Naive B cell (primary cell): ENCODE measurements at places on chromosomes 16 and 17.

GRCh38 chr17:2862197-2862596 is 66.0 kb downstream of the RAP1GAP2 start:
- DNase-seq = no peak

- no peak for DNase-seq
Measured at GRCh38 chr17:65268832-65269231, 131.7 kb downstream of the RGS9 start.

DNA sequence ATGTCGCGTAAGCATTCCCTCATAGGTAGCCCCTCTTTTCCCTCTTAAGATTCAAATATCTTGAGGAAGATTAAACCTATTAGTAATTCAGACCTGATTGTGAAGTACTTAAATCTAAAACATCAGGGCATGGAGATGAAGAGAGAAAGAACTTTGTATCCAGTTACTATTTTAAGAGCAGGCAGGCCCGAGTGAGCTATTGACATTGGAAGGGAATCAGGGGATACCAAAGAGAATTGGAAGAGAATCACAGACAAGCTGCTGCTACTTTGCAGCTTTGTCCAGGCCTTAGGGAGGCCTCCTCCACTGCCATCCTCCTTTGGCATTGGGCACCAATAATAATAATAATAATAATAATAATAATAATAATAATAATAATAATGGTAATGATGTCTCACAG is 170.5 kb downstream of the MRTFB start:
- DNase-seq = no peak

GRCh38 chr17:42441371-42442195 is 17.1 kb upstream of the ATP6V0A1 start:
- no peak for DNase-seq

- DNase-seq = no peak
Measured at GRCh38 chr16:79436885-79437284, 163.7 kb downstream of the MAF start.

GRCh38 chr17:36001110-36001771 is at the start of gene CCL15:
TSS of gene CCL15 (minus strand) at chr17:36001553. CDS start at chr17:36001492, 61 bp downstream.
- DNase-seq = no peak

- no peak for DNase-seq
Measured at GRCh38 chr16:64540434-64540833, 581.4 kb downstream of the CDH11 start.

- no peak for DNase-seq
Measured at GRCh38 chr17:17590141-17590751, 1.3 kb downstream of the PEMT start.

- no peak for DNase-seq
Measured at GRCh38 chr16:68155425-68155824, 70.3 kb downstream of the NFATC3 start.

GRCh38 chr16:31480851-31481536 is 1.9 kb upstream of the SLC5A2 start:
- DNase-seq = no peak

- DNase-seq = no peak
Measured at GRCh38 chr16:86722970-86723369, 144.6 kb downstream of the FOXL1 start.

- DNase-seq = no peak
Measured at GRCh38 chr17:5958850-5959249, 111.3 kb upstream of the WSCD1 start.

DNA sequence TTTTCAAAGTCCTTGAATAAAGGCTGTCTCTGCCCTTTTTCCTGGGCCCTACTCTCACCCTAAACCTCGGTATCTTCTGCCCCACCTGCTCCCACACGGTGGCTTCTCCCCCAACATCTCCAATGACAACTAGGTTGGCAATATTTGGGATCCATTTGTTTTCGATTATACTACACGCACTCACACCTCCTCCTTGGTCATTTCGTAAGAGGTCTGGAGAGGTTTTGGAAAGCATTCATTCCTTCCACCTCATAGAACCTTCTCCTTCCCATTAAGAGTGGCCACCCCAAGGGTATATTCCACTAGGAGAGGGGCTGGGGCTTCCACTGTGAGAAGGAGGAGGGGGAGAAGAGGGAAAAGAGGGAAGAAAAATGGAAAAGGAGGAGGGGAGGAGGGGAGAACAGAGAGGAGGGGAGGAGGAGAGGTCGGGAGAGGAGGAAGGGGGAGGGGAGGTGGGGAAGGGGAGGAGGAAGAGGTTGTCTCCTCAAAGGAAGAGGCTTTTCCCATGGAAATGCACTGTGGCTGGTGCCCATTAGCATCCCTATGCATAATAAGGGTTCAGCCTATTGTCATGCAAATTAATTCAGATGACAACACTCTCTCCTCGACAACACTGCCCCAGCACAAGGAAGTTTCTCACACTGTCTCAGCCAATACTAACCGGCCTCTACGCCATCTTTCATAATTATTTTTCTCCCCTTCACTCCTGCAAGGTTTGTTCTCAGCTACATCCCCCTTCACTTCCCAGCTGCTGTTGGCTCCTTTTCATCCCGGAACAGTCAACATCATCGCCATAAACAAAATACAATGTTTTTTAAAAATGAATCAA is 30.0 kb downstream of the SOX9 start:
- DNase-seq = no peak

DNA sequence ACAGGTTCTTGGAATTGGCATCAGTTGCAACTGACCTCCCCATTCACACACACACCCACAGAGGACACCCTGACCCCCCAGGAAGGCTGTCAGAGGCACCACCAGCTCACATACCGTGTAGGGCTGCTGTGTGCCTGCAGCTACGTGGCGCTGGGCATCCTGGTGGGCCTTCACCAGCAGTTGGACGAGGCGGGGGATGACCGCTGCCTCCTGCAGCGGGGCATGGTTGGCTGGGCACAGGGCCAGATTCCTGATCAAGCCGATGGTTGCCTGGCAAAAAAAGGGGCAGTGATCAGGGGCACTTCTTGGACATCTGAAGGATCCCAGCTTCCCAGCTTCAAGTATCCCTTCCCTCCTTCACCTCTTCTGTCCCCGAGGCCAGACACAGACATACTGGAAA is 24.2 kb upstream of the HAP1 start:
- no peak for DNase-seq

DNA sequence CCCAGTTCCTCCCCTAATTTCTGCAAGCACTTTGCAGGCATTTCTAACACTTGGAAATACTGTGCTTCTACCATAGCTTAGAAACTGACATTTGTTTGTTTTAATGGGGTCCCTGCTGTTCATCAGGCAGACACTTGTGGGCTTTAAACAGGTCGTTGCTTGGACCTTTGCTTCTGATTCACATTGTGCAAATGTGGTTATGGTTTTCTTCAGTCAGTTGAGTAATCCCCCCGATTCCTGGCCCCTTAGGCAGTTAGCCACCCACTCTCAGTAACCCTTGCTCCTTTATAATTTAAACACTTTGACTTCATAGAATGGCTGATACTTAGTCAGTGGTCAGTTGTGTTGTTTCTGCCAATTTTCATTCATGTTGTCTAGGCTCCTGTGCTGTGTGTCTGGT is 39.4 kb downstream of the SLC47A1 start:
- DNase-seq = no peak

- DNase-seq = no peak
Measured at GRCh38 chr17:45940293-45940692, 45.9 kb downstream of the MAPT start.

- no peak for DNase-seq
Measured at GRCh38 chr16:65905331-65905730, 461.2 kb upstream of the CDH5 start.

- no peak for DNase-seq
Measured at GRCh38 chr16:20844588-20844987, 38.3 kb downstream of the REXO5 start.

GRCh38 chr17:73031472-73031871 is 61.0 kb downstream of the SLC39A11 start:
- no peak for DNase-seq

- no peak for DNase-seq
Measured at GRCh38 chr17:42655528-42655927, 3.6 kb upstream of the TUBG2 start.

DNA sequence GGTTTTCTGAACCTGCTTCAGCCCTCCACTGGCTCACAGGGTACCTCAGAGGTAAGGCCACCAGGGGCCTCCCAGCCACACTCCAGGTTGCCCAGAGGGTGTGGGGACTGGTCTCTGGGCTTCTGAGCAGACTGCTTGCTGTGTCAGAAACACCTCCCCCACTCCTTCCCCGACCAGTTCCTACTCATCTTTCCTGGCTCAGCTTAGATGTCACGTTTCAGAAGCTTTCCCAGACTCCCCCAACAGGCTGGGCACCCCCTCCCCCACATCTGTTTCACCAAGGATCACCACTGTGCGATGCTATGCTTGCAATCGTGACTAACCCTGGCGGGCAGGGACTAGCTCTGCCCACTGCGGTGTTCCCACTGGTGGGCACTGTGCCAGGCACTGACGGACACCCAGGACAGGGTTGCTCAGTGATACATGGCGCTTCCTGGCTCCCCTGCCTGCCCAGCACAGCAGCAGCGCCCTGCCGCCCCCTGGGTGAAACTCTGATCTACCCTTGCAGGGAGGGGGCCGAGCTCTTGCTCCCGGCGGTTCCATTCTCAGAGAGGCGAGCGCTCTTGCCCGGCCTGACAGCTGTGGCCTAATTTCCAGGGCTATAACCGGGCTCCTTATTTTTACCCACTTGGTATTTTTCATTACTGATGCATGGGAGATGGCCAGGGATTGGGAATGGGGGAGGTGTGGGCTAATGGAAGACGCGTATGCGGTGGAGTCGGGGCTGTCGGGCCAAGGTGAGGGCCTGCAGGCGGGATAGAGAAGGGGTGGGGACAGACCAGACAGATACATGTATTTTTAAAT is 29.4 kb upstream of the MTSS2 start:
- DNase-seq = no peak

DNA sequence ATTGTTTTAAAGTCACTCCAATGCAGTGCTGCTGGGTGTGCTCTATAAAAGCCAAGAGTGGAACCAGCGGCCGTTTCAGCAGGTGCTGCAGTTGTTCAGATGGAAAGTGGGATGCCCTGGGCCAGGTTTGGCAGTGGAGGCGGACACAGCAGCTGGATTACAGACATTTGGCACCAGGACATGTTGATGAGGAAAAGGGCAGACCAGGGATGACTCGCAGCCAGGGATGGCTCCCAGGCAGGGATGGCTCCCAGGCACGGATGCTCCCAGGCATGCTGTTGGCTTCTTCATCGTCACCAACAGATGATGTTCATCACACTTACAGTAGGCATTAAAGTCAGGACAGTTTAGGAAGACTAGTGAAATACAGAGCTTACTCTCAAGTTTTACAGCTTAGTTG is 10.0 kb downstream of the GAN start:
- DNase-seq = no peak

DNA sequence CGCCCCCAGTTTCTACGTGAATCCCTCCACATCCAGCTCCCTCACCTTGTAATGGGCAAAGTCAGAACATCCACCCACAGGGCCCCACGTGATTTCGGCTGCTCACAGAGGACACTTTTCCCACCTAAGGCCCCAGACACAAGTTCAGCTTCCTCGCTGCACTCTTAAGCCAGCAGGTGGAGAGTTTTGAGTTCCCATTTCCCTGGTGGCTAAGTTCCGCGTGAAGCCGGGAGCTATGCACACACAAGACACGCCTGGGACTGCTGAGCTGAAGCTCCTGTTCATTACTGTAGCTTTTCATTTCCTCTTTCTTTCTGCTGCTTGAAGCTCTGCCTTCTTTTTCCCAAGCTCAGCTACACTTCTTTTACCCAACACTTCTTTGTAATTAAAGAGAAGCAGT is 273.8 kb downstream of the NPIPA8 start:
- no peak for DNase-seq

- DNase-seq = peak; percentile 24
Measured at GRCh38 chr17:79915850-79916430, 76.7 kb upstream of the CBX4 start.

GRCh38 chr16:28171816-28172215 is 39.9 kb downstream of the XPO6 start:
- no peak for DNase-seq

DNA sequence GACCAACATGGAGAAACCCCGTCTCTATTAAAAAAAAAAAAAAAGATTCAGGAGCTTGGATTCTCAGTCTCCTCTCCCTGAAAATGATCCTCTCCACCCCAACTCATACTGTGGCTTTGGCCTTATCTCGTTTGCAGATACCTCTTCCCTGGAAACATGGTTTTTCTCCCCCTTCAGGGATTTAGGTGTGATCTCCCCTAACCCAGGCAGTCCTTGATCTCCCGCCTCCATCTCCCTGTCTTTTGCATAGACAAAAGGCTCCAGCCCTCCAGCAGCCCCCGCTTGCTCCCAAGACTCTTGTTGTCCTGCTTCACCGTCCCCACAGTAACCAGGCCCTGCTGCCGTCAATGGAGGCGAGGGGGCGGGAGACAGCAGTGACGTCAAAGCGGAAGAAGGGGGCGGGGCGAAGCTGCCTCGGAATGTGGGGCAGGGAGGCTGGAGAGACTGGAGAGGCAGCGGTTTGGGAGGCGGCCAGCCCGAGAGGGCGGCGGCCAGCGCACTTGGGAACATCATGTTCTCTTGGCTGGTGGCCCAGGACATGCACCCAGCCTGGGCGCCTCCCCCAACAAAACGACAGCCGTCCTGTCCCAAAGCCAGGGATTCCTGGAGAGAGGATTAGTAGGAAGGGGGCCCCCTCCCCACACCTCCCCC is 1.9 kb upstream of the PER1 start:
- peak; percentile 87 for DNase-seq

DNA sequence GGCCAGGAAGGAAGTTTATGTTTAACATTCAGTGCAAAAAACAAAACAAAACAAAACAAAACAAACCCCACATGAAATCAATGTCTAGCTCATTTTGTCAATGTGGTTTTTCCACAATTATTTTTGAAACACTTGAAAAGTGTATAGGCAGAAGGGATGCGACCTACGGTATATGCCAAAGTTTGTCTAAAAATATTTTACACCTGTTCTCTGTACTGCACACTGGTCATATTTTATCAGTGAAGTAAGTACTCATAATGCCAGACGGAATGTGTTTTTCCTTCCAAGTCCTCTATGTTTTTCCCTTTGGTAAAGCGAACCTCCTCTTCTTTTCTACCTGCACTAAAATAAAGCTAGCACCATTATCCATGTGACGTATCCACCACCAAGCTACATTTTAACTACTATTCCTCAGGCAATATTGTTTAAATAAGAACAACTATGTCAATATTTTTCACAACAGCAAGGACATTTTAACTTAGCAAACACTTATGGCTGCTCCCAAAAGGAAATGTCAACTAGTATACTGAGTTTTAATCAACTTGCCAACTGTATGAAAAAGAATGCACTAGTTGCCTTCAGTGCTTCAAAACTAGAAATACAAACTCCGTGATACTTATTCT is 10.3 kb downstream of the TOB1 start:
- DNase-seq = no peak

- no peak for DNase-seq
Measured at GRCh38 chr17:41020336-41020735, 6.7 kb downstream of the KRTAP1-5 start.
